ENCODE measurements at places on chromosomes 6 and 20.

GRCh38 chr20:10672624-10673127 is 1.1 kb downstream of the JAG1 start:
- no peak for DNase-seq

- no peak for DNase-seq
Measured at GRCh38 chr6:56255349-56255748, 8.0 kb upstream of the COL21A1 start.

DNA sequence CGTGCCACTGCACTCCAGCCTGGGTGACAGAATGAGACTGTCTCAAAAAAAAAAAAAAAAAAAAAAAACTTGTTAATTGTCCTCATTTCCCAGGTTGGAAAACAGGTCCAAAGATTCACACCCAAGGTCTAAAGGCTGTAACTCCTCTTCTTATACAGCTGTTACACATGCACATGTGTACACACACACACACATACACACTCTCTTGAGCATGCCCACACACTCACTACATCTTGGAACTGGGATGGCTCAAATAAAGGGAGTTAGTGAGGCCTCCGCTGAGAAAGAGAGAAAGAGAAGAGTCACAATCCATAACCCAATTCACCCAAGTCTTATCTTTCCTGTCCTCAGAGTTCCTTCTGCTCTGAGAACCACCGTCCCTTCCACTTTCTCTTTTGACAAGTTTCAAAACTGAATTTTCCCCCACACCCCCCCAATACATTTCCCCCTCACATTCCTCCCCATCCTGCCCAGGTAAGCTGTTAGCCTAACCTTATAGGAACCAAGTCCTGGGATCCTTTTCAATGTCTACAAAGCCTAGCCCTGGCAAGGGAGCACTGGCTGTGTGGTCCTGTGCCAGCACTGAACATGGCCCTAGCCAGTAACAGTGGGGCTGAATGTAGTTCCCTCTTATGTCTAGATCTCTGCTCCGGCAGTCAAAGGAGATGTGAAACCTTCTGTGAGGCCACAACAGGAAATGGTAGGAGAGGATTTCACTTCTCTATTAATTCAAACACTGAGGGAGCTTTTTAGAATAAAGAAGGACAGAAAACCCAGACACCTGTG is 3.2 kb upstream of the HLA-DMB start:
- DNase-seq = no peak

DNA sequence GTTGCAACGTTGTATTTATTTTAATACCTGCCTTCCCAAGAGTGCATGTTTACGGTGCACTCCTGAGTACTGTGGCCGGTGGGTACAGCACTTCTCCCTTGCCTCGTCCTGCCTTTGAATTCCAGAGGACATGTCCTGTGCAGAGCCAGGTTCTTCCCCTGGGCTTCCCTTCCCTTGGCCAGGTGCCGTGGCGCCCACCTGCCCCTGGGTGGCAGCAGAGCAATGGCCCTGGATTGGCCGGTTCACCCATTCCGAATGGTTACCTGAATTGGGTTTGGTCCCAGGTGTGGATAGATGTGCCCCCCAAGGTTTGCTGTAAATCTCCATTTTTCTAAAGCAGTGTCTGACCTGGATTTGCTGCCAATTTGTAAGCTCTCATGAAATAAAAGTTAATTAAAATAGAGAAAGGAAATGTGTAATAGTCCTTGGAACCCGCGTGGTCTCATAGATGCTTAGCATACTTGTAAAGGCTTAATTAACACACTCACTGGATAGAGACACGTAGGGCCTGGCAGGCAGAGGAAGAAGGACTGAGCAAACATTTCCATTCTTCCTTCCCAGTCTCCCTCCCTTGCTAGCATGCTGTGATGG is 40.6 kb downstream of the DTD1 start:
- DNase-seq = no peak

DNA sequence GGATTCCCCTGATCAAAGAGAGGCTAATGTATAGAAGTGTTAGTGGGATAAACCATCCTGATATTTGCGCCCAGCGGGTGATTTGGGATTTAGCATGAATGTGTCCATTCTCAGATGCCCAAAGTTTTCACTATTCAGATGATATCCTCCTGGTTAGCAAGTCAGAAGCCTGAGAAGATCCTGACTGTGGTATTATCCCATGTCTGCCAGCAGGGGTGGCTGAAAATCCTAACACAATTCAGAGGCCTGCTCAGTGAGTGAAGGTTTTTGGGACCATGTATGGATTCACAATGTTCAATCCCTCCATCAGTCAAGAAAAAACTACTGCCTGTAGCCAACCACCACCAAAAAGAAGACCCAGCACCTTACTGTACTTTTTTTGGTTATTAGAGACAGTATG is 34.1 kb upstream of the SPACA1 start:
- DNase-seq = no peak

GRCh38 chr6:40693768-40694167 is 106.6 kb upstream of the LRFN2 start:
- no peak for DNase-seq

DNA sequence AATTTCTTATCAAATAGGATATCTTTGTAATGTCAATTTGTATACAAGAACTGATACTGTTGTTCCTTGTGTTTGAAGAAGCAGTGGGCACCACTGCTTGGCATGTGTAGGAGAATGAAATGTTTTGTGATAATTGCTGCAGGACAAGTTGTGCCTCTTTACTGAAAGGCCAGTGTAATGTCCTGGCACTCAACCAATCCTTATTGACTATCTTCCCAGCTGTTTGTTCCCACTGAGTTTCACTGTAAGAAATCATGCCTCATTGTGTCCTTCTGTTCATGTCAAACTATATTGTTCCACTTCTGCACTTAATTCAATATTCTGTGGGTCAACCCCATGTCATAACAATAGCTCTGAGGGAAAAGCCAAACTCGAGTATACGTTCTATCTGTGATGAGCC is 136.1 kb upstream of the FAM83B start:
- no peak for DNase-seq

- DNase-seq = no peak
Measured at GRCh38 chr20:32970115-32970972, 33.9 kb downstream of the SUN5 start.

GRCh38 chr6:144379356-144379755 is 94.2 kb downstream of the UTRN start:
- DNase-seq = no peak

GRCh38 chr20:46705378-46705729 is 4.1 kb upstream of the SLC2A10 start:
- no peak for DNase-seq

- DNase-seq = no peak
Measured at GRCh38 chr6:105326216-105326615, 76.7 kb downstream of the PREP start.

DNA sequence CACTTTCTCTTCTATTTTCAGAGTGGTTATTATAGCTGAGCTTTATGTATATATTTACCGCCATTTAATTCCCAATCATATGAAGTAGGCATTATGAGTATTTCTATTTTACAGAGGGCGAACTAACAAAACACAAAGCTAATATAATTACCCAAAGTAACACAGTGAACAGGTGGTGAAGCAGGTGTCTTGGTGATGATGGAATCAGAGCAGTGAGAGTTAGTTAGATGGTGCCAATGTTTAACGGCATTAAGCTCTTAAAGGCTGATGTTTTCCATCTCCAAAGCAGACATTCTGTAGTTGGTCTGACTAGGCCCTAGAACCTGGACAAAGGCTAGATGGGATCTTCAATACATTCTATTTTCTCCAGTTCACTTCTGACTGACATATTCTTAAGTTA is 551.1 kb upstream of the SYNCRIP start:
- no peak for DNase-seq

DNA sequence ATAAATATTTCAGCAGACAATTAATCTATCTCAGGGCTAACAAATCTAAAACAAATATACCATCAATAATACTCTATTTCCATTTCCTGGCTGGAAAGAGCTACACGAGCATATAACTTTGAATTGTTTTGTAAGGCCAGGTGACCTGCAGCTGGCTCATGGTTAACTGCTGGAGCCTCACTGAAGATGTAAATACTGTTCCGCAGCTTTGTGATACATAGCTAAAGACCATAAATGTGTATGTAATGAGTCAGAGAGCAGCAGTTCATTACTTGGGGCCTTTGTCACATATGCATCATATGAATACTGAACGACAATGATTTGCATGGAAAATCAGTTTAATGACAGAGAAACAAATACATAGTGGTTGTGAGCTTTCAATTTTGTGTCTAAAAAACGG is 109.4 kb upstream of the CCN2 start:
- no peak for DNase-seq

DNA sequence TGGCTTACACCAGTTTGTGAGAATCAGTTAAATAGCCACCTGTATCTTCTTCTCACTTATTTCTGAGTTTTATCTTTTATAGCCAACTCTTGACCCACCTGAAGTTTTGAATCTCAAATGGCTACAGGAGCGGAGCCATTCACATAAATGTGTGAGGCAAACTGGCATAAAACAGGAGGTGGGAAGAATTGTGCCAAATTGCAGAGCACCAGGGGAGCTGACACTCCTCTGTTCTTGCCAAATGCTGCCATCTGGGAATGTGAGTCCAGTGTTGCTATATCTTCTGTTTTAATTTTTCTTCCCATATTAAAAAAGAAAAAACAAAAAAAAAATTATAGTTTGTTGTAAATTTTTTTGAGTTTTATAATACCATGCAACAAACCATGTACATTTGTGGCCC is 17.0 kb upstream of the RNF146 start:
- DNase-seq = no peak

DNA sequence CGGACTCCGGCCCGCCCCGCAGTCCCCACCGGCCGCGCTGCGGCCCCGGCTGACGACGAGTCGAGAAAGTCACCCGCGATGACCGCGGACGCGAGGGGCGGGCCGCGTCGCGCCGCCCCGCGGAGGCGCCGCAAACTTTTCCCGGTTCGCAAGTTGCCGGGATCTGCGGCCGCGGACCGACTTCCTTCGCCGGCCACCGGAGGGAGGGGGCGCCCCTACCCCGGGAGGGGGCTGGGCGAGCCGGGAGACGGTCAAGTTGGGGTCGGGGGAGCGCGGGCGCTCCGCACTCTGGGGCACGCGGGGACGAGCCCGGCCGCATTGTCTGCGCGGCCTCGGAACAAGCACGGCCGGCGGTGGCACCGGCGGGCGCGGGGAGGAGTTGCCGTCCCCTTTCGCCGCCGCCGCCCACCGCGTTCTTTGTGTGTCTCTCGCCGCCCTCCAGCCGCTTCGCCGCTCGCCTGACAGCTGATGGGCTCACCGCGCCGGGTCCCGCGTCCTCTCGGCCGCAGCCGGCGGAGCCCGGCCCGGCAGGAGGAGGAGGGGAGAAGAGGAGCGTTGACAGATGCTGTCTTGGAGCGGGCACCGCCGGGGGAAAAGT is 131.6 kb downstream of the OGFRL1 start:
- no peak for DNase-seq

DNA sequence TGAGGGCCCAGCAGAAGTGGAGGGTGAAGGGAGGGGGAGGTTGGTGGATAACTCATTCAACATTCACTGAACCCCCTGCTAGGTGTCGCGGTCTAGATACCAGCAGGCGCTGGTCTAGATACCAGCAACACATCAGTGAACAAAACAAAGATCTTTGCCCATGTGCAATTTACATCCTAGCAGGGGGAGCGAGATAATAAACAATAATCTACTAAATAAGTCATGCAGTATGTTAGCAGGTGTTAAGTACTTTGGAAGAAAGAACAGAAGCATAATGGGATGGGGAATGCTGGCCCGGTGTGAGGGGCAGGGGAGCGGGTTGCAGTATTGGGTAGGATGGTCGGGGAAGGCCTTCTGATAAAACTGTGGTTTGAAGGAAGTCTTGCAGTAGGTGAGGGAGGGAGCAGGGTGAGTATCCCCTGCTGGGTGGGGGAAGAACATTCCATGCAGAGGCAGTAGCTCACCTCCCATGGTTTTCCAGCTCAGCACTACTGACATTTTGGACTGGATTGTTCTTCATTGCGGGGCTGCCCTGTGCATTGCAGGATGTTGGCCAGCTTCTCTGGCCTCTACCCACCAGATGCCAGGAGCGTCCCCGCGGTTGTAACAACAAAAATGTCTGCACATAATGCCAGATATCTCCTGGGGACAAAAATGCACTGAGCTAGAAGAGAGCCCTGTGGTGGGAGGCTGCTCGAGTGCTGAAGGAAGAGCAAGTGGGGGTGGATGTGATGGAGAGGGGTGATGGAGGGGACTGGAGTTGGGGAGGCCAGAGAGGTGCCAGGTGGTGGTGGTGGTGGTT is 117.3 kb downstream of the TOX2 start:
- DNase-seq = no peak

GRCh38 chr6:1224514-1224913 is 87.4 kb upstream of the FOXQ1 start:
- no peak for DNase-seq

- DNase-seq = no peak
Measured at GRCh38 chr6:122400121-122400450, 634 bp downstream of the HSF2 start.

- no peak for DNase-seq
Measured at GRCh38 chr6:37365791-37366190, 12.0 kb downstream of the RNF8 start.

DNA sequence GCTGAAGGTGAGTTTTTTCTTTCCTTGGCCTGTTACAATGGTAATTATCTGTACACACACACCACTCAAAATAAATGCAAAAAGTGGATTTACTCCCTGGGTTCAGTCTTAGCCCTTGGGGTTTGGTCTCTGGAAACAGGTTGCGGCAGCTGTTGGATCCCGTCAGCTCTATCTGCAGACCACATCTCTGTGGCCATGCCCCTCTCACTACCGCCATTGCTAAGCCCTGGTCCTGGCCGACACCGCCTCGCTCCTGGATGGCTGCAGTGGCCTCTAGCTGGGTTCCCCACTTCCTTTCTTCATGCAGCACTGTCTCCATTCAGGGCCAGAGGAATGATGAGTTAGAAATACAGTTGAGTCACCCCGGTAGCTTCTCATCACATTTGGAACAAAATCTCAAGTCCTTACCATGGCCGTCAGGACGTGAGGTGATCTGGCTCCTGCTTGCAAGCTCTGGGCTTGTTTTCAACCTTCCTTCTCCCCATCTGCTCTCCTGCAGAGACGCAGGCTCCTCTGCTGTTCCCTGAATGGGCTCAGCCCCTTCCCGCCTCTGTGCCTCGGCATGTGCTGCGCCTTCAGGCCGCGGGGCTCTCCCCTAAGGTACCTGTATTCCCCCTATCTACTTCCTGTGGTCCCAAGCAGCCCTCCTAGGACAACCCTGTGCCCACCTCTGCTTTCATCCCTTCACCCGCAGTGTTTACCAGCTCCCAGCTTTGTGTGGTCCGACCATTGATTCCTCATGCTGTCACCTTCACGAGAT is 38.0 kb downstream of the EFCAB8 start:
- no peak for DNase-seq

- DNase-seq = no peak
Measured at GRCh38 chr6:156689656-156690055, 87.5 kb upstream of the ARID1B start.

DNA sequence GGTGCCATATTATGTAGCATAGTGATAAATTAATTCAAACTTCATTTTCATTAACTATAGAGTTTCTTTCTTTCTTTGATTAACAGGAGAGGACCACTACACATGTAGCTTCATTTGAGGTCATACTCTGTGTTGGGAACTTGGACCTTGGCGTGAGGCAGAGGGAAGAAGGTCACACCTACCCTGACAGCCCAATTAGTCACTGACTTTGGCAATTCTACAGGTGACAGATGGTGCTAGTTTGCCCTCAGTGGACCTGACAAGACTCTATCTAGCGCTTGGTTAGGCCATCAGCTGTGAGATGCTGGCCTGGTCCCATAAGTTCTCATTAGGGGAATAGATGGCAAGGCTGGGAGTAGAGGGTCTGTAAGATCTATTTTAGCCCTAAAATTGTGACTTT is 14.2 kb downstream of the SLX4IP start:
- peak; percentile 69 for DNase-seq

GRCh38 chr6:34189806-34190503 is 44.1 kb upstream of the GRM4 start:
- no peak for DNase-seq

Data from DMS 273 treated with DMSO at 0.1 percent for 48 hours (cell line).